ENCODE measurements at places on chromosomes 13 and 19. TPM values are rescaled to one million over a fixed set of nuclear protein-coding genes. Genes with fewer than 3 reads are reported as not detected.

DNA sequence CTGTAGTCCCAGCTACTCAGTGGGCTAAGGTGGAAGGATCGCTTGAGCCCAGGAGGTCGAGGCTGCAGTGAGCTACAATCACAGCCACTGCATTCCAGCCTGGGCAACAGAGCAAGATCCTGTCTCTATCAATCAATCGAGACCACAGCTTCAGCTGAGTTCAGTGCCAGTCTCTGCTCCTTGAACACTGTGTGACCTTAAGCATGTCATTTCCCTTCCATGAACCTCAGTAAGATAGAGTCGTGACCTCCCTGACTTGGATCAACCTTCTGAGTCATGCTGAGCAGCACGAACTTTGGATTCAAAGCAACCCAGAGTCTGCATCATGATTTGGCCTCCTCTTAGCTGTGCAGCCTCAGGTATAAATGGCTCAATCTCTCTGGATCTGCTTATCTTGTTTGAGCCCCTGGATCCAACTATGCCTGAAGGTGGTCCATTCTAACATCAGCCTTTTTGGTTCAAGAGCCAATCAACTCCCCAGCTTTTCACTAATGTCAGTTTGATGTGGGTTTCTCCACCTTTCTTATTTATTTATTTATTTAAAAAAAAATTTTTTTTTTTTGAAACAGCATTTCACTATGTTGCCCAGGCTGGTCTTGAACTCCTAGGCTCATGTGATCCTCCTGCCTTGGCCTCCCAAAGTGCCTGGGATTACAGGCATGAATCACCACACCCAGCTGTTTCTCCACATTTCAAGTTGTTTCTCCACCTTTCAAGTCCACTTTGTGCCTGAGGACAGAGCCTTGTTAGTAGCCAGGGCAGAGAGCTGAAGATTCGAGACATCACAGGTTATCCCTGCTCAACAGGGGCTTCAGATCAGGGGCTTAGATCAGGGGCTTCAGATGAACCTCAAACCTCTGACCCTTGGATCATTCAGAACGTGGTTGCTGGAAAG is 26.4 kb downstream of the PTPRS start:
- no peaks in the 10 kb centered on the region for H3K36me3 ChIP-seq
- H3K4me3 ChIP-seq, result no peak overlapping the region
- peaks cover 13% of the 10 kb centered on the region for H3K27me3 ChIP-seq
- no peaks in the 10 kb centered on the region for H3K4me1 ChIP-seq
- no peak overlapping the region for H3K27ac ChIP-seq
- no peak for DNase-seq

DNA sequence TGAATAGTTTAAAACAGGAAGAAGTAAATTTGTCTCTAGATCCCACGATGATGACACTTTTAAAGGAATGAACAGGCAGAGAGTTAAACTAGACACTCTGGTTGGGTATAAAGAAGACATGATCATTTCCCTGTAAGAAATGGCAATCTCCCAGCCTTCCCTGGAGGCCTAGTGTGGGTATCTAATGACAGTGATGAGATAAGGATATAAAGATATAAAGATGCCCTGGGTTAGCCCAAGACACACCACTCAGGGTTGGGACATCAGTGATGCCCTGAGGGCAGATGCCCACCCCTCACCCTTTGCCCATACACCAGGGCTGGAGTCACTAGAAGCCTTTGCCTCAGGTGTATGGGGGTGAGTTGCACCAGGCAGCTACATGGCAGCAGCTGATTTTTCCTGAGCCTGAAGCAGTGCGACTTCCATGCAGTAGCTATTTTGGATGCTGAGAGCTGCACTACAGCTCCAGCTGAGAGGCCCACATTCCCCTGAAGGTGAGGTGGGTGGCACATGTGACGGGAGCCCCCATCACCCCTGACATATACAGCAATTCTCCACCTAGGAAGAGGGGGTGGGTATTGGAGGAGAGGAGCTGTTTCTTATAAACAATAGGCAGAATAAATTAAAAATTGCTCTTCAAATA is 177.5 kb downstream of the NDFIP2 start:
- no peaks in the 10 kb centered on the region for H3K27me3 ChIP-seq
- H3K4me3 ChIP-seq, result no peak overlapping the region
- no peaks in the 10 kb centered on the region for H3K36me3 ChIP-seq
- peak; percentile 5 for DNase-seq
- H3K4me1 ChIP-seq, result peaks cover 11% of the 10 kb centered on the region

DNA sequence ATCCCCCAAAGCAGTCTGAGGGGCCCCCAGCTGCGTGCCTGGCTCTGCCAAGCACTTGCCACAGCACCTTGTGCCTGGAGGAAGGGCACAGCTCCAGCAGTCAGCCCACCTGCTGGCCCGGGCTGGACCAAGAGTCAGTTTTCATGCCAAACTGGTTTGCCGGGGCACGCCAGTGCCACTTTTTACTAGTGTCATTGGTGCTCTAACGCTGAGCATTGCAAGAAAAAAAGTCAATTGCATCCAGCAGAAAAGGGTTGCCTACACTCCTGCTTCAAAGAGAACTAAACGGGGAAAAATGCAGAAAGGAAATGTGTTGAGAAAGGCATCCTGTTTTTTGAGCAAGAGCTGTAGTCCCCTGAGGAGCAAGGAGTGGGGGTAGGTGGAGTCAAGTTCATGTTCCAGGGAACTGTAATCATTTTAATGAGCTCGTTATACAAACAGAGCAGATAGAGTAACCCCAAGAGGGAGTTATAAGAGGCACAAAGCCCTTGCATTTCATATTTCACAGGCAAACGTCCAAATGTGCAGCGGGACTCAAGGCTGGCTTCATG is 68.4 kb downstream of the F2RL3 start:
- H3K27ac ChIP-seq, result no peak overlapping the region
- no peaks in the 10 kb centered on the region for H3K27me3 ChIP-seq
- no peak for DNase-seq
- peaks cover 6% of the 10 kb centered on the region for H3K4me1 ChIP-seq
- no peak overlapping the region for H3K4me3 ChIP-seq

HCST gene
- polyA plus RNA-seq, result 10.6 TPM

Measured in heart right ventricle (tissue), 16 donors.